ENCODE measurements at places on chromosomes 11 and 22. TPM values are rescaled to one million over a fixed set of nuclear protein-coding genes. Genes with fewer than 3 reads are reported as not detected.
A peak's percentile ranks its signal among the peaks of the same experiment; 100 is the strongest.

MS4A7 gene
- total RNA-seq = 572 TPM

CYB5R2 gene
- total RNA-seq = 5.3 TPM

TSPAN18 gene
- total RNA-seq = 46.7 TPM

OR6T1 gene
- not detected for total RNA-seq

SEPTIN3 gene
- total RNA-seq = 0.44 TPM

FGF4 gene
- total RNA-seq = not detected

NXPE1 gene
- total RNA-seq = not detected

HBG1 gene
- not detected for total RNA-seq

PHETA2 gene
- 6.8 TPM for total RNA-seq

ANO5 gene
- total RNA-seq = 5.2 TPM

HEPHL1 gene
- not detected for total RNA-seq

CTR9 gene
- 39.4 TPM for total RNA-seq

OR51B4 gene
- not detected for total RNA-seq

GRCh38 chr22:46774253-46774979 lies 12.0 kb downstream of the TBC1D22A start:
- peak; percentile 91 for DNase-seq

GRCh38 chr22:24303007-24303406 lies 32.4 kb downstream of the SPECC1L start:
- DNase-seq = no peak

DNA sequence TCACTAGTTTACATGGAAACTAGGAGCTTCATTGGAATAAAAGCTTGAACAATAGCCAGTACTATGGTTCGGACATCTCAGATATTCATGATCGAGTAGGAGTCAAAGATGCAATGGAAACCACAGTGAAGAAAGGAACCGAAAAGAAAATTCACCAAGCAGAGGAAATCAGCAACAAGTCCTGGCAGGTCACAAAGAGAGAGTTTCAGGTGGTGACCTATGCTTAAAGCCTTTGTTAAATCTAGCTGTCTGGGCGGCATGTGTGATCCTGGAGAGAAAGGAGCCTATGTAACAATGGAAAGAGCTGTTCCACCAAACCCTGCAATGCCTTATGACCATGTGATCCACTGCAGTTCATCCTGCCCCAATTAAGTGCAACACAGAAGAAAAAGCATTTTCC lies 68.9 kb upstream of the POU2AF2 start:
- DNase-seq = no peak

GRCh38 chr11:106644824-106645223 lies 373.5 kb downstream of the GUCY1A2 start:
- no peak for DNase-seq

DNA sequence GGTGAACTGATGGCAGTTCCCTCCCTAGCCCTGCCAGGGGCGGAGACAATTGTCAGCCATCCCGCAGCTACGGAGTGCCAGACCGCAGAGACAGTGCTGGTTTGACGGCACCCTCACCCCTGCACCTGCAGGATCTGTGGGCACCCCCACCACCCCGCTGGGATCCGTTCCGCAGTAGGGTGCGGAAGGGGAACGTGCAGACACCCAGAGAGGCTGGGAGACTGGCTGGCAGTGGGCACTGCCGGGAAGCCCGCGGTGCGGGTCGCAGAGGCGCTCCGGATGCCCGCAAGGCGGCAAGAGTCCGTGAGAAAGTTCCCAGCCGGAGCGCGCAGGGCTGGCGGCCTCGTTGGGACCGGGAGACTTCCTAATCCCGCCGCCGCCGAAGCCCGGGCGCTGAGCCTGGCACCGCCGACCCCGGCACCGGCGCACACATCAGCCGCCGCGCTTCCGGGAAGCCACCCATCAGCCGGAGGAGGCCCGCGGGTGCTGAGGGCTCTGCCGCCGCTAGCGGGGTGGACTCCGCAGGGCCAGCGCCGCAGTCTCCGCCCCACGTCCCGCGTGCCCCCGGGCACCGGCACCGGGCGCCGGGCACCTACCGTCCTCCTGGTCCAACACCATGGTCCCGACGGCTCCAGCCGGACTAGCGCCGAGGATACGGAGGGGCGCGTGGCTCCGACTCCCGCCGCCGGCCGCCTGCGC lies 4.3 kb upstream of the LMO1 start:
- peak; percentile 82 for DNase-seq

DNA sequence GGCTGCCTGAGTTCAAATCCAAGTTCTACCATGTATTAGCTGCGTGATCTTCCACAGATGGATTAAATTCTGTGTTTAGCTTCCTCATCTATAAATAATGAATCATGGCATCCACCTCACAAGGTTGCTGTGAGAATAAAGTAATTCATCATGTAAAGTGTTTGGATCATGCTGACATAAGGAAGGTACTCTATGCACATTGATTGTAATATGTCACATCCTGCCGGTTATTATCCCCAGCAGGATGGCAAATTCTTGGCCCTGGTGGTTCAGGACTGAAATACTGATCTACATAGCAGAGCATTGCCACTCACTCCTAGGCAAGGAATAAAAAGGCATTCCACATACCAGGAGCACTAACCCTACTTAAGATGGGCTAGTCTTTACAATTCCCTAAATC lies 40.8 kb downstream of the LGR4 start:
- no peak for DNase-seq

DNA sequence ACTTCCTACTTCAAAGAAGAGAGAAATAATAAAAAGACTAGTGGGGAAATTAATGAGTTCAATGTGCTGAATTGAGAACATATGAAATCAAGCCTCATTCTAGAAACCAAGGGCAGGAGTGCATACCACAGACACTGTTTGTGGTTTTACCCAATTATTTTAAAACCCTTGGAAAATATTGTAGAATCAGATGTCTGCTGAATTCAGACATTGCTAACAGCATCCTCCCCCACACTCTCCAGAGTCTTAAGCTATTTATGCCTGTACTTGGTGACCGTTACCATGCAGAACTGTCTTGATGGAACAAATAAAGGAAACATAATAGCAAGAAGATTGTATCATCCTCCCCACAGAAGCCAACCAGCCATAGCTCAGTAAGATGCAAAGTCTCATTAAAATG lies 850.1 kb downstream of the NTM start:
- no peak for DNase-seq

DNA sequence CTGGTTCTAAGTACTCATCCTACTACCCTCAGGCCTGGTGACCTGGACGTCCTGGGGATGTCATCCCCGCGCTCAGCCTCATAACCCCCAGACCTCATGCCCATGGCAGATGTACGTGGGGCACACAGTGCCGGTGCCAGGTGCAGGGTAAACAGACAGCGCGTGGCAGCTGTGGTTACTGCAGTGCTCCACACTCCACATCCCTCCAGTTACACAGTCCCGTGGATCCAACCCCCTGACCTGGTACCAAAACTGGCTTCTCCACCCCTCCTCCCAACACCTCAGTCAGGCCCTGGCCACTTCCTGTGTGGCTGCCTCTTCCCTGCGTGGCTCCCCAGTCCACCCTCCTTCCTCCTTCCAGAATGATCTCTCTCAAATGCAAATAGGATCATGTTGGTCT lies 95.2 kb downstream of the DSCAML1 start:
- peak; percentile 43 for DNase-seq

DNA sequence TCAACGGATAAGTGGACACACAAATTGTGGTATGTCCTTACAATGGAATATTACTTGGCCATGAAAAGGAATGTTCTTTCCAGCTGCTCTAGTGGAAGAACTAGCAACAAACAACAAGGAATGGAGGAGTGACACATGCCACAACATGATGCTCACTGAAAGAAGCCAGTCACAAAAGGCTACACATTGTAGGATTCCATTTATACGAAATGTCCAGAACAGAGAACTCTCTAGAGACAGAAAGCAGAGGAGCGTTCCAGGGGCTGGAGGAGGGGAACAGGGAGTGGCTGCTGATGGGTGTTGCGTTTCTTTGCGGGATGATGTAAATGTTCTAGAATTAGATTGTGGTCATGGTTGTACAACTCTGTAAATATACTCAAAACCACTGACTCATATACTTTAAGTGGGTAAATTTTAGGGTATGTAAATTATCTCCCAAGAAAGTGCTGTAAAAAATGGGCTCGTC lies 32.4 kb upstream of the PDGFB start:
- no peak for DNase-seq

DNA sequence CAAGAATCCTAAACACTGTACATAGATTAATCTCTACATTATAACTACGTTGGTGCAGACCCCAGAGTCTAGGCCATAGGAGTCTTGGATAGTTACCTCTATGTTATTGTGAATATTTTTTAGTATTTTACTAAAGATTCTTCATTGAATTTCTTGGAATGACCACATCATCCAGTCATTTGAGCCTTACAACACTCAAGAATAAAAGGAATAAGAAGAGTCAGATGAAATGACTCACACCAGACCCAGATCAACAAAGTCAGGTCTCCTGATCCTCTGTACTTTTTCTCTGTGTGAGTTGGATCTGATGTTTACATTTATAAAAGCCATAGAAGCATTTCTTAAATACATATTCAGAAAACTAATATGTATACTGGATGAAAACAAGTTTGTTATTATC lies 179.2 kb upstream of the ARHGAP20 start:
- no peak for DNase-seq

DNA sequence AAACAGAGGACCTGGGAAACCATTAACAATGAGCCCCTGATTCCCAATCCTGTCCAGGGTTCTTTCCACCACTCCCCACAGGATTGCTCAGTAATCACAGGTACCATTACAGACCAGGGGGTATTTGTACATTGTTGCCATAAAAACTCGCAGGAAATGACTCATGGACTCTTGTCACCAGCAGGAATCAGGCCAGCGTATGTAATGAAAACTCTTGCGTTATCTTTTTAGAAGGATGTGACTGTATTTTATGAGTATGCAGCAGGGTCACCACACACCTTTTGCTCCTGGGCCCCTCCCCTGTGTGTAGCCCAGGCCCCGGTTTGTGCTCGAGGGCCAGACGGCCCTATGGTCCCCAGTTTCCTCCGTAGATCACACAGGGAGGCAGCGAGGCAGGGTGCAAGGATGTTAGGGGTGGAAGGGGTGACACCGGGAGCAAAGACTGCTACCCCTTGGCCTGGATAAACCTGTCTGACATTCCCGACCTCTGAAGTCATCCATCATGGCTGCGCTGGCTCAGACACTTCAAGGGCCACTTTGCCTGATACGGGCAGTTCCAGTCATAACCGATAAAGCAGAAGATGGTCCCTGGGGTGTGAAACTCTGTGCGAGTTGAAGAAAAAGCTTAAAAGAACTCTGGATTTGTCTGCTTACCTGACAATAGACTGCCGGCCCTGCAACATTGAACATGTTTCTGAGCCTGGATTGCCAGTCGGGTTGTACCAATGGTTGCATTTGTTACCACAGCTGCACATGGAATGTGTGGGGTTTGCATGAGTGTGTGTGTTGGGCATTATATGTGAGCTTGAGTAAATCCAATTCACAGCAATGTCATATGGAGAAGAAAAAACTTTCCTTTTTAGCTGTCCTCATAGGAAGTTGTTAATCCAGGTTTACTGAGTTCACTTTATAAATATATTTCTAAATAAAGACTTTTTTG lies 56.9 kb downstream of the MICAL2 start:
- DNase-seq = no peak

GRCh38 chr11:125299061-125299615 lies 134.6 kb downstream of the PKNOX2 start:
- DNase-seq = no peak

- DNase-seq = peak; percentile 30
These were observed 15.4 kb upstream of the TMEM191C start for GRCh38 chr22:21451545-21452520.

- no peak for DNase-seq
These were observed 31.2 kb upstream of the SMIM35 start for GRCh38 chr11:118117790-118118601.

DNA sequence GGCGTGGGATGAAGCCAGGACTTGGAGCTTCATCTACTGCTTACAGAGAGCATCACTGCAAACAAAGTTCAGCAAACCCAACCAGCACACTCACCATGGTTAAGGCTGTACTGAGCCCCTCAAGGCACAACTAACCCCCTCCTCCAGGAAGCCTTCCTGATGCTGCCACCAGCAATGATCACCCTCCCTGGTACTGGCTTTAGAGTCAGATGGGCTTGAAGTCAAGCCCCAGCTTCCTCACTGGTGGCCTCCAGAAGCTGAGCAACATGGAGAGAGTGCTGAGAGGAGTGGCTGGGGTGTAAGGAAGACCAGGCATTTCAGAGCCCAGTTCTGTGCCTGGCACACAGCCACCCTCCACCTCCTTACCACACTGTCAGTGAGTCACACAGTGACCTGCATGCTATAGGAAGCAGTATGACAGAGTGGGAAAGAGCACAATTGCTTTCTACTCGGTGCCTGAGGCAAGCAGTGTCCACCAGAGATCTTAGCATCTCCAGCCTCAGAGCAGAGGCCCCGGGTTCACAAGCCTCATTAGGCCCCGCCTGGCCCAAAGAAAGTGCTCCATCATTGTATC lies 24.7 kb upstream of the BAIAP2L2 start:
- no peak for DNase-seq

DNA sequence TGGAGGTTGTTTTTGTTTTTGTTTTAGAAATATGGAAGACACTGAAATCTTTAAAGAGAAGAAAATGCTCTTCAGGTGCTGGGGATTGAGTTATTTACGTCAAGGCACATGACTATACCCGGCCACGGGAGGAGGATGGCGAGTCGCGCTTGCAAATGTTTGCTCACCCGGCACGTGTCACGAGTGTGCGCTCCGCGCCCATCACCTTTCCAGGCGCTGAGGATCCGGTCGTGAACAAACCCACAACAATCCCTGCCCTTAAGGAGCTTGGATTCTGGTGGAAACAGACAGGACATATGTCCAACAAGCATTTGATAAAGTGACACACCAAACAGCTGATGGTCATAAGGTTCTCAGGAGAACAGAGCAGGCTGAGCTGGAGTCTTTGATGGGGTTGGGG lies 715.5 kb downstream of the BRD1 start:
- DNase-seq = no peak

DNA sequence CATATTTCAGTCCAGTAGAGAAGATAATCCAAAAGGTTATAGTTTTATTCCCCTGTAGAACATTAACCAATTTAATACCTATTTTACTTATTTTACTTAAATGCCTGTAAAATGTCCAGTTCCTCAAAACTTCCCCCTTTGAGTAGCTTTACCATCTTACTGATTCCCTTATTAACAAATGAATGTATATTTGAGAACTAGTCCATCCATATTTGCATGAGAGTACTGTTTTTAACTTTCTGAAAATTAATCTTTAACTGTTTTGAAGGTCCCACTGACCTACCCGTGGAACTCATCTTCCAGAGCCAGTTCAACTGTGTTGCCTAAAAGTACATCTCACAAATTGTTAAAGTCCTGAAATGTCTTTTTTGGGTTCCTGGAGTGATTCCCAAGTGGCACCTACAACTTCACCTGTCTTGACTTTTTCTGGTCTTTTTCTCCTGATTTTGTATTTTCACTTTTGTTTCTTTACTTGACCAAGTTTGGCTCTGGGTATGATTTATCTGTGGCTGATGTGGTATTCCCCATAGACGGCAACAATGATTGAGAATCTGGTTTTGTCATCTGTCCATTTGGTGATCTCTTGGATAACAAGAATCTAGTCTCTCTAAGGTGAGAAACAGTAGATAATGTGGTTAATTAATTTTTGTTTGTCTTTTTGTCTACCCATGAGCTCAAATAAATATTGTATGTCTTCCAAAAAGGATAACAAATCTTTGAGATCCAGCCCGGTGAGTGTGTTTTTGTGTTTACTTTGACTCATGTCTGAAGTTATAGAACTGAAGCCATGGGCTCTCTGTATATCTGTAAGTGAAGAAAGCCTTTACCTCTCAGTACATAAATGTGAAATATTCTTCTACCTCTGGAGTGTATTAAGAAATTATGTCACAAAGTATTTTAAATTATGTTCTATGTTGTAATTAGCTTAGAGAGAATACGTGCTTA lies 174.2 kb downstream of the ETS1 start:
- no peak for DNase-seq

- DNase-seq = no peak
These were observed 145.9 kb downstream of the CEP164 start for GRCh38 chr11:117473481-117474091.

GRCh38 chr11:14703731-14704130 lies 60.1 kb downstream of the PDE3B start:
- DNase-seq = no peak
